ENCODE measurements at places on chromosomes 4 and X.

DNA sequence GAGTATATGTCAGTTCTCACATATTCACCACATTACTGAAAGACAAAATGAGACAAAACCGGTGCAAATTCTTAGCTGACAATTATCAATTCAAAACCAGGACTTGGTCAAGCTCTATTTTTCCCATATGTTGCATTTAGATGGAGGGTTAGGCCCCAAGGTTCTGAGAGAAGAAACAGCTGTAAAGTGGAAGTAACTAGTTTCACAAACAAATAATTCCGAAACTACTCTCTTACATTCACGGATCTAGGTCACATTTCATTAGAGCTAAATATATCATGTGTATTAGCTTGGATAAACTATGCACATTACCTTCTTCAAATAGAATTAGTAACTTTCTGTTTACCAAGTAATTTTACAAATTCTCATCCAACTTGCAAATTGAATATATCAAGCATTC is 3.7 kb upstream of the GABRA2 start:
- DNase-seq = no peak

DNA sequence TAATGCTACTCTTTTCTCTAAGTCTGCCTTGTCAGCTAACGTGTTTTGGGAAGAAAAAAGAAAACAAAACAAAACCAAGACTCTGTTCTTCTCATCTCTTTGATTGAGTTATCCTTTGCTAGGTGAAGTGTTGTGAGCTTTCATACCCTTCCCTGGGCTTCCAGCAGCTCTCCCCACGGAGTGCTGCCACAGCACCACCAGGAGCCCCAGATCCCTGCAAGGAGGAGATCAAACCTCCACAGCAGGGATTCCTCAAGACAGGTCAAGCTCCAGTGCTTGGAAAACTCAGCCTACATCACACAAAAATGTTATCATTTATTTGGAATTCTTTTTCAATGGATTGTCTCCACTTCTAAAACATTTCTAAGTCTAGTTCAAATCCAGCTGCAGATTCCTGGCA is 1981.9 kb upstream of the TENM3 start:
- no peak for DNase-seq

- no peak for DNase-seq
These were observed 205.4 kb downstream of the SHROOM3 start for GRCh38 chr4:76640353-76640910.

DNA sequence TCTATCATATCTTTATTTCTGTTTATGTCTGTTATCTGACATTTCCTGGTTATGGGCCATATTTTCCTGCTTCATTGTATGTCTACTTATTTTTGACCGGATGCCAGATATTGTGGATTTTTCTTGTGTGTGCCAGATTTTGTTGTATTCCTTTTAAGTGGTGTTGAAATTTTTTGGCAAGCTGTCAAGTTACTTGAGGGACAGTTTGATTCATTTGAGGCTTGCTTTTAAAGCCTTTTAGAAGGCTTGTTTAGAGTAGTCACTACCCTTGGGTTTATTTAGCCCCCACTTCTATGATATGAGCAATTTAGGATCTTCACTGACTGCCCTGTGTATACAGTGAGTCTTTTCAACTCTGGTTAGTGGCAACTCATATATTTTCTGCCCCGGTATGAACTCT is 29.2 kb upstream of the NPY2R start:
- DNase-seq = no peak

DNA sequence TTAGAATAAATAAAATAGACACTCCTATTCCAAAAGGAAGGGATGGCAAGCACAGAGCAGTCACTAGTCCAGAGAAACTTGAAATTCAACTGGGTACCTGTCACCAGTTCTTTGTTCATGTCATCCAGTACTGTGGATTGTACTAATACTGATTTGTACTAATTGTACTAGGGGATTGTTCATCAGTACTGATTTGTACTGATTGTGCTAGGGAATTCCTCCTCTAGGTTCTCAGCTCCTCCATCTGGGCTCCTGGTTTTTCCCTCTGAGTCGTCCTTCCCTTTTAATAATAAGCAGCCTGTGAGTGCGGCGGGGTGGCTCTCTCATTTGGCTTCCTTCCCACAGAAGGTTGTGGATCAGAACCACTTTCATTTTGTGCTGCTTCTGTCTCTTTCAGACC is 31.0 kb upstream of the SOD3 start:
- DNase-seq = no peak

- DNase-seq = no peak
These were observed at the start of gene FAM184B for GRCh38 chr4:17781300-17782287. Gene FAM184B (minus strand): TSS chr4:17781621. CDS start chr4:17781299, 322 bp downstream.

GRCh38 chr4:5930456-5930855 is 37.6 kb upstream of the CRMP1 start:
- no peak for DNase-seq

DNA sequence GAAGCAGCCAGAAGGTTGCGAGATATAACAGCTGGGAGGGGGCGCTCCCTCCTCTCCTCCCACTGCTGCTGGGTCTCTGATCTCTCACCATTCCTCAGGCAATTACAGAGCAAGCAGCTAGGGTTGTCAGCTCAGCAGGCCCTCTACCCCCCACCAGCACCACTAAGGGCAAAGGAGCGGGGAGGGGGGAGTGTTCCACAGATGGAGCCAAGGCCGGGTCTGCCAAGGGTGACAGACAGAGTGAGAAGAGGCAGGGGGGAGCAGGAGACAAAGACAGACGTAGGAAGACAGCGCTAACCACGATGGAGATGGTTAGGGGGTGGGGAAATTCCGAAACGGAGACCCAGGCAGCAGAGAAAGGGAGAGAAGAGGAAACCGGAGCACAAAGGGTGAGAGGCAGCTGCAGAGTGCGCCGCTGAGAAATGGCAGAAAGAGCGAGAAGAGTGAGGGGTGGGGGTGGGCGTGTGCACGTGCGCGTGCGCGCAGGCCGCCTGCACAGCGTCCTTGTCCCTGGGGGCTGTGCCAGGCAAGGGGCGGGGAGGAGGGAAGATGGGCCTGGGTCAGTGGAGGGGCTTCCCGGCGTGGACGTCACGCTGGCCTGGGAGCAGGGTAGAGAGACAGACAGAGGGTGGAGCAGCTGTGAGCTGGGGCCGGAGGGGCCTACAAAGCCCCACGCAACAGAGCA is 6.9 kb downstream of the L1CAM start:
- DNase-seq = no peak

DNA sequence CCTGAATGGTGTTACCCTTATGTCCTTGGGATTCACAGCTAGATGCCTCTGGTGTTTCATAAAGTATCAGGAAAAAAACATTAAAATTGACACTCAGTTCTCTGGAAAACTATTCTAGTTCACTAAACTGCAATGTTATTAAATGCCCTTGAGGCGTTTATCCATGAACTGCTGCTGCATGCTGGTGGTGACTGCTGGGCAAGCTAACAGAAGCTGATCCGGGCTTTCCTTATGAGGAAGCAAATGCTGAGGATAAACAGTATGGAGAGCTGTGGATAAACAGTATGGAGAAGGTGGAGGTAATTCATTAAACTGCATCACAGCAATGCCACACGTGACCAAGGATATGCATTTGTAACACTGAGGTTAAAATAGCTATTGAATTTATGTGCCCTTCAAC is 227.0 kb downstream of the NR3C2 start:
- no peak for DNase-seq

DNA sequence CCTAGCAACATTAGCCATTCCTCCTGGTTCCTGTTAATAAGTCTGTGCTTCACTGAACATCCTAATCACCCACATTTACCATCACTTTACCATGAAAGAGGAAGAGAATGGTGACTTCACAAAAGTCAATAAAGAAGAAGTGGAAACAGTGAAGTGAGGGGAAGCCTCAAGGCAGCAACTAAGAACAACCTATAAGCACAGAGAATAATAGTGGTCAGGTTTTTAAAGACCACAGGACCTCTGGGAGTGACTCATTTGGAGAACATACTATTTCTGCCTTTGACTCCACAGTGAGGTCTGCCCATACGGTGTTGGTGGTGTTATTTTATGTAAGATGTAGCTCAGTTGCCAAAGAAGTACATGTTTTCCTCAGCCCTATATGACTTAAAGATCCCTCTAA is 86.0 kb upstream of the TET2 start:
- no peak for DNase-seq

Data from iPS DF 19.7 (cell line).